ENCODE measurements at places on chromosomes 11 and 22. TPM values are rescaled to one million over a fixed set of nuclear protein-coding genes. Genes with fewer than 3 reads are reported as not detected.

The ABTB2 gene
- total RNA-seq: 3.8 TPM

The ZP1 gene
- total RNA-seq: not detected

The YPEL4 gene
- total RNA-seq: 1.0 TPM

The RABL2B gene
- 21.9 TPM for total RNA-seq

The SLC22A9 gene
- not detected for total RNA-seq

The PANX3 gene
- not detected for total RNA-seq

The SPTY2D1 gene
- 34.7 TPM for total RNA-seq

The OR52I2 gene
- total RNA-seq: not detected

The FAM227A gene
- 0.12 TPM for total RNA-seq

The GTF2H1 gene
- total RNA-seq: 40.0 TPM

The ANO1 gene
- total RNA-seq: not detected

The DKK3 gene
- not detected for total RNA-seq

The IFITM10 gene
- 0.96 TPM for total RNA-seq

The DRD2 gene
- total RNA-seq: 0.52 TPM

The NCAM1 gene
- total RNA-seq: 1.8 TPM

The KIF18A gene
- total RNA-seq: 35.5 TPM

The SHISAL1 gene
- not detected for total RNA-seq

The IL18 gene
- 0.33 TPM for total RNA-seq

The SYT12 gene
- total RNA-seq: not detected

The CCDC73 gene
- total RNA-seq: not detected

The OR2D2 gene
- 0.21 TPM for total RNA-seq

The SPI1 gene
- total RNA-seq: not detected

The BTBD18 gene
- not detected for total RNA-seq

The SLC35F2 gene
- 26.2 TPM for total RNA-seq

The PKDREJ gene
- total RNA-seq: not detected

The LRRC32 gene
- total RNA-seq: 0.32 TPM

The CRYBB3 gene
- total RNA-seq: 0.52 TPM

The MS4A2 gene
- not detected for total RNA-seq

The GGTLC2 gene
- not detected for total RNA-seq

The ELFN2 gene
- 0.50 TPM for total RNA-seq

The ANO5 gene
- 0.12 TPM for total RNA-seq

The APOC3 gene
- not detected for total RNA-seq

The OR8D4 gene
- total RNA-seq: not detected

The CTSF gene
- 2.8 TPM for total RNA-seq

The PGA5 gene
- total RNA-seq: not detected

The SYCE3 gene
- 0.76 TPM for total RNA-seq

The OR4D5 gene
- not detected for total RNA-seq

The OR8A1 gene
- total RNA-seq: not detected

The ESRRA gene
- total RNA-seq: 54.0 TPM

The TMEM191C gene
- 0.99 TPM for total RNA-seq

The MALAT1 gene
- 4,026 TPM for total RNA-seq

The OR5M3 gene
- total RNA-seq: not detected

The MAPK8IP1 gene
- total RNA-seq: 0.42 TPM

The HBB gene
- total RNA-seq: not detected

The RAC2 gene
- 834 TPM for total RNA-seq

The DGCR6 gene
- total RNA-seq: 0.96 TPM

The PRR5L gene
- 6.6 TPM for total RNA-seq

The POU2AF1 gene
- total RNA-seq: 2.9 TPM

The TAF1D gene
- total RNA-seq: 201 TPM

The DEFB131B gene
- not detected for total RNA-seq

The PHLDA2 gene
- total RNA-seq: 3.6 TPM

The ZNF280A gene
- total RNA-seq: not detected

The KCNJ5 gene
- total RNA-seq: not detected

The KRTAP5-7 gene
- not detected for total RNA-seq

The THY1 gene
- total RNA-seq: 0.30 TPM

Measured in activated CD8-positive, alpha-beta memory T cell treated with anti-CD3 and anti-CD28 coated beads, Interleukin-2, amount 10 ng/mL, durations not matched to agents 7 days and 5 days (primary cell).